ENCODE measurements at places on chromosomes 16 and 17. TPM values are rescaled to one million over a fixed set of nuclear protein-coding genes. Genes with fewer than 3 reads are reported as not detected.

DNA sequence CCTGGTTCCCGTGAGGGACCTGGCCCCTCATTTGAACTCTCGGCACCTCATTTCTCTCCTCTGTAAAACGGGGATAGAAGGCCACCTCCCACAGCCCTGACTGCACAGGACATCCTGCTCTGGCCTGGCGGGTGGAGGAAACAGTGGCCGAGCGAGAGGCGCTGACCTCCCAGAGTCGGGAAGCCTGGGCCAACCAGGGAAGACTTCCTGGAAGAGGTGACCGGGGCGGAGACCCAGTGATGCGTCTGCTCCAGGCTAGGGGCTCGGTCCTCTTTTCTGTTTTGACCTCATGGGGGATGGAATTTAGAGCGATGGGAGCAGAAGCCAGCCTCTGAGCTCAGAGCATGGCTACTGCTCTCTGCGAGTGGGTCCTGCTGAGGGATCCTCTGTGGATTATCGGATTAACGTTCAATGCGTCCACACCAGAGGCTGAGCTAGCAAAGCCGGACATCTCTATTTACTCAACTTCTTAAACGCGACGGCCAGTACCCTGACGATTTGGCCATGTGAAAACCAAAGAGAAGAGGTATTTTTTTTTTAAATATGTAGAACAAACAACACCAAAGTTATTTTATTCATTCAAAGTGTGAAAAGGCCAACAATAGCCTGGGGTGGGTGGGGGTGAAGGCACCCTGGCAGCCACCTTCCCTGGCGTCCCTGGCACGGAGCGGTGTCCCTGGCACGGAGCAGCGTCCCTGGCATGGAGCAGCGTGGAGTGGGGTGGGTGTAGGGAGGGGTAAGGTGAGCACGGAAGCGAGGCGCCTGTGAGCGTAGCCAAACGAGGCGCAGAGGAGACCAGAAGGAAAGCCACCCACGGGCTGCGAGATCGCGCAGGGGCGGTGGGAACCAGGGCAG, 9.2 kb upstream of the MSLN start:
- DNase-seq: no peak

- DNase-seq: no peak
Observed at GRCh38 chr17:77618173-77618572, 340.3 kb upstream of the TNRC6C start.

- no peak for DNase-seq
Observed at GRCh38 chr17:79631640-79632431, 21.0 kb upstream of the RBFOX3 start.

GRCh38 chr16:19001788-19002187, 18.1 kb downstream of the TMC7 start:
- DNase-seq: peak; percentile 99

DNA sequence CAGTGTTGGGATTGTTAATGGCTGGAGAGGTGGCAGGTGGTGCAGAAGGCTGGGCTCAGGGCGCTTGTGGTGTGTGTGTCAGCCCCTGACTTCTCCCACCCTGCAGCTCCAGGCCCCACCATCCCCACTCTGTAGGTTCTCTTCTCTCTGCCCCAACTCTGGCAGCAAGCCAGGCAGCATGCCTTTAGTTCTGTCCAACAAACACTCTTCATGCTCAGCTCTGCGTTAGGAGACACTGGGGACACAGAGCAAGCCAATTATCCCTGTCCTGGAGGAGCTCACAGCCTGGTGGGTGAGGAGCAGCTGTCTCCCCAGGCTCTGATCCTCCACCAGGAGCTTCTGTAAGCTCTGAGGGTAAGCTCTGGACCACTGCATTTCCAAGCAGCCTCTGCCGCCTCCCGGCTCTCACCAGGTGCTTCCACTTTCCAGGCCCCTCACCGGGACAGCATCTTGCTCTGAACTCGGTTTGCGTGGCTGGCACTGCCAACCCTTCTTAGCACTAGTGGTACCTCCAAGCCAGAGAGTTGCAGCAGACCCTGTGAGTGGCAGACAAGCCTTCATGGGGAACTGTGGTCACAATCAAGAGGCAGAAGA, 34.3 kb upstream of the WSCD1 start:
- DNase-seq: no peak

- peak; percentile 92 for DNase-seq
Observed at GRCh38 chr16:46859719-46860152, 24.4 kb upstream of the GPT2 start.

DNA sequence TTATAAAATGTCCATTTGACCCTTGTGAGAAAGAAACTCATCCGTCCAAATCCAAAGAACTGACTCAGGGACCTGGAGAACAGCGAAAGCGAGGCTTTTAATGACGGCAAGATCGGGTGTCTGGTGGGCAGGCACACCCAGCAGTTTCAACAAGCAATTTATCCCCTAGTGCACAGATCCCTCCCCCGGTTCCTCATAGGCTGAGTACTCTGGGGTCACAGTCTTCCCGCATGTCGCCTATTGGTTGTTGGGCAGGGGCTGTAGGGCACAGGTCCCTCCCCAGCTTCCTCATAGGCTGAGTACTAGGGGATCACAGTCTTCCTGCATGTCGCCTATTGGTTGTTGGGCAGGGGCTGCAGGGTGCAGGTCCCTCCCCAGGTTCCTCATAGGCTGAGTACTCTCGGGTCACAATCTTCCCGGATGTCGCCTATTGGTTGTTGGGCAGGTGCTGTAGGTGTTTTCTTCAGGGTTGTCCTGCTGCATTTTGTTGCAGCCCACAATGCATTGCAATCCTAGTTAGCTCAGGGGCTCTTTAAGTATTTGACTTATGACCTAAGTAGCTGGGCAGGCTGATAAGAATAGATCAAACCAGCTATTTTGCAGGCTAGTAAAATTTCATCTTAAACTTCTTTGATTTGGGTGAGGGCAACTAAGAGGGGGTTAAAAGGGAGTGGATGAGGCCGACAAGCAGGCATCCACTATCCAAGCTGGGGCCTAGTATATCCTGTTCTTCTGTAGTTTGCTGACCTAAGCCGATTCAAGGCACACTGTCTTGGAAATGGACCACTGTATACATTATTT, 3.6 kb upstream of the UTS2R start:
- peak; percentile 41 for DNase-seq

GRCh38 chr17:42167807-42168206, 13.0 kb upstream of the RAB5C start:
- no peak for DNase-seq

- DNase-seq: no peak
Observed at GRCh38 chr17:35864853-35865252, 3.8 kb downstream of the HEATR9 start.

DNA sequence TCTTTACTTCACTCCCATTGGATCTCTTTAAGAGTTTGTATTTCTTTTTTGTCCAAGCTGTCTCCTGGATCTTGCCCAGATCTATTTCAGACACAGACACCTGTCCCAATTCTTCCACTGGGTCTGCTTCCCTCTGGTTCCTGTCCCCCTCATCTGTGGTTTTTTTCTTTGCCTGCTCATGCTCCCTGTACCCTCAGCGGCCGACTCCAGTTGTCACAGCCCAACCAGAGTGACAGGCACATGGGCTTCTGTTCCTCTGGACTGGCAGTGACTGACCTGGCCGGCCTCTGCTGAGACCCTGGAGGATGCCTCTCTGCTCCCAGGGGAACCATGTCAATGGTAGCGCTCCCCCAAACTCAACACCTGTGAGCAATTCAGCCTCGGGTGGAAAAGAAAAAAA, 142.6 kb downstream of the WSCD1 start:
- DNase-seq: no peak

DNA sequence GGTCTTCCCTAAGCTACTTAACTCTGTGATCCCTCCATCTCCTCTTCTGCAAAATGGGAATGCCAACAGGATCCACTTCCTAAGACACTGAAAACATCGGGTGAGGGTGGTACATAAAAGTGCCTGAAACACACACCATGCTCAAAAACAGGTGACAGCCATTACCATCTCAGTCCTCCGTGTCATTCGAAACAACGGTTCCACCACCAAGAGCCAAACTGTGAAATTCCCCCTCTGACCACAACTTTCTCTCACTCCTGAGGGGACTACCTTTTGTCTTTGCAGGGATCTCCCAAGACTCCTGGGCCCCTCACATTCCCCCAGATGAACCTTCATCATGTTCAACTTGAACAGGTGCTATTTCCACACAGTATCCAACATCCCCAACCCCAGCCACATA, 37.0 kb downstream of the NUBP1 start:
- DNase-seq: no peak

- no peak for DNase-seq
Observed at GRCh38 chr17:30251931-30252330, 16.4 kb upstream of the SLC6A4 start.

DNA sequence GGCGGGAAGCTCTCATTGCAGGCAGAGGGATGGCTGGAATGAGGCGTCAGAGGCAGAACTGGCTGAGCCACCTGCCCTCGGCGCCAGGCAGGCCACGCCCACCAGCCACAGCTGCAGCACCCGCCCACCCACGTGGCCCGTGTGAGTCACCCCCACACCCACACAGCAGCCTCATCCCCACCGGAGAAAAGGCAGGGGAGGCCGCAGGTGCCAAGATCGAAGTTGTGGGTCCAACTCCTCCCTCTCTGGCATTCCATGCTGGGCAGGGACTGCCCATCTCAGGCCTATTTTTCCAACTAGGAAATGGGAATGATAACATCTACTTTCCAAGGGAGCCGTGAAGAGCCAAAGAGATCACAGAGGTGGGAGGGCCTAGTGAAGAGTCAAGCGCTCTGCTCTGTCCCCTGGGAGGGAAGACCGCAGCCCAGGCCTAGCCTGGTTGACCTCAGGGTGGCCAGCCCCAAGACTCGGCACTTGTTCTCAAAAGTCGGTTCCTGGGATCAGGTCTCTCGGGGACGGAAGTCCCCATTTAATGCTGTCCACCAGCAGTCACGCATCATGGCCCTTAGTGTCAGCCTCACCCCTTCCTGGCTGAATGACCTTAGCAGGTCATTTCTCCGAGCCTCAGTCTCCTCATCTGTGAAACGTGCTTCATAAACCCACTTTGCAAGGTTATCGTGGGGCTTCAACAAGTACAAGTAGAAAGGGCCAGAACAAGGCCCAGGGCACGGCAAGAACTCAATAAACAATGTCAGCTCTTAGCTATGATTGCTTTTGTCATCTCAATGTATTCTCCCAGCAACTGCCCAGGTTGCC, at the start of gene TRPV3:
TRPV3 (minus strand) TSS at position 45 of the 816 bp plus-strand sequence. CDS start 2,962 bp downstream, outside the sequence.
- DNase-seq: peak; percentile 38

DNA sequence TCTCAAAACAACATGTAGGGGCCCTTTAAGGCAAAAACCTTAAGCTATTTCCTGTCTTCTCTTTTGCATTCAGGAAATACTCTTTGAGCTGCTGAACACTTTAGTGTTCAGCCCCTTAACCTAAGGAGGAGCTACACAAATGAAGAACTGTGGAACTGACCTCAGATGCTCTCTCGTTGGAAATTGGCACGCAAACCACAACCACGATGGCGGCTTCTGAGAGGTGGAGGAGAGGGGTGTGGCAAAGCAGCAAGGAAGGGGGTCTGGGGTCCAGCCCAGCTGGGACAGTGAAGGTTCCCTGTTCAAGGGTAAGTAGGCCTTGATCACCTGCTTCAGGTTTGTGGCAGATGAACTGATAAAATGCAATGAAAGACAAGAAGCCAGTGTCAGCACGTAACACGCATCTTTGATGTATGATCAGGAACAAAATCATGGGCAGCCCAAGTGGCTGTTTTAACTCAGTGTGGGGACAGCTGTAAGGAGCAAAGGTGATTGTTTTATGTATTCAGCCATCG, 291.6 kb upstream of the TNRC6C start:
- no peak for DNase-seq

GRCh38 chr17:81438007-81438659, 42.9 kb downstream of the BAHCC1 start:
- no peak for DNase-seq

DNA sequence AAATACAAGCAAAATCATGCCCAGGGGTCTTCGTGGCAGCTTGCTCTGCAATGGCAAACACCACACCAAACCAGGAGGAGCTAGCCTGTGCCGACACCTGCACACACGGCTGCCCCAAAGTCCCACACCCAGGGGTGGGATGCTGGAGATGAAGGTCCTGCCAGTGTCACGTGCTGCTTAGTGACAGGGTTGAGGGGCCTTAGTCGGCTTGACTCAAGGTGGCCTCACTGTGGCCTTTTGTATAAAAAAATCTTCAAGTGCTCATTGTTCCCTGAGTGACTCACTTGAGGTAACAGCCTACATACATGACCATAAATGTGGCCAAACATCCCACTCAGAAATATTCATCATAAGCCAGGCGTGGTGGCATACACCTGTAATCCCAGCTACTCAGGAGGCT, 7.3 kb downstream of the TRIM65 start:
- DNase-seq: no peak

- DNase-seq: no peak
Observed at GRCh38 chr17:81537343-81537855, 9.2 kb downstream of the FSCN2 start.

- DNase-seq: no peak
Observed at GRCh38 chr16:13571036-13571435, 348.9 kb upstream of the ERCC4 start.

GRCh38 chr16:57134982-57135381, 42.6 kb downstream of the CPNE2 start:
- DNase-seq: no peak

DNA sequence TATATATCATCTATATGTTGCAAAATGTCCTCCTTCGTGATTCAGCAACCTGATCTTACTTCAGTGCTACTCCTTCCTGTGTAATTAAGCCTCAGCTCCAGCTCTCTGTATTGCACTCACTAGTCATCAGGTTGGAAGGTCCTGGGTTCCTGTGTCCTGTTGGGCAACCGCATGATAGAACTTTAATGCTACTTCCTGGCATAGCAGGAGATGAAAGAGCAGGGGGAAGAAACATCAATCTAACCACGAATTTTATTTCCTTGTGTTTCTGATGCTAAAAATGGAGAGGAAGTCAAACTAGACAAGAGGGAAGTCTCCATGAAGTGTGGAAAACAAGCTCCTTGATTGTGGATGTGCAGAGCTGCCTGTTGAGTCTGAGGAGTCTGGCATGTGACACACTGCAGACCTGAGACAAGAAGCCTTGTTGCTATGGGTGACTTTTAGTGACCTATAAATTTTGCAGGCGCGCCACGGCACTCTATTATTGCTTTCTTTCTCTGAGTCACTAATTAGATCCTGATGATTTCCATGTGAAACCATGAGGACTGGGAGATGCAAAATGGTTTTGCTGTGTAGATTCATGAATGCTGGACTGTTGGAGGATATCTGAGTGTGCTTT, 25.6 kb downstream of the IGSF6 start:
- peak; percentile 92 for DNase-seq

DNA sequence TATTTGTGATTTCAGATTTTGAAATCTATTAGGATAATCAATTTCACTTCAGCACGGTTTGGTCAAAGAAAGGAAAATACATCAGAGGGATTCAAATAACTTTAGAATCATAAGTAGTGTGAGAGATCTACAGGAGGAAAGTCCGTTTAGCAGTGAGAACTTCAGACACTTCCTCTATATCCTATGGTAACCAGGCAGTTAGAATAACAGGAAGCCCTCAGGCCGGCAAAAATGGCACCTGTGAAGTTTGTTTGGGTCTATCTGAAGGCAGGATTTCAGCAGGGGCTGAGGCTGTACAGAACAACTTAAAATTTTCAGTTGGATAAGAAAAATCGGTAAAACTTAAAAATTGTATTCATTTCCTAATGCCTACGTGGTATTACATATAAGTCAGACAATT, 24.9 kb downstream of the KCNJ16 start:
- no peak for DNase-seq

ASB16 gene
- total RNA-seq: not detected

ABCA5 gene
- total RNA-seq: 7.3 TPM

CIBAR2 gene
- not detected for total RNA-seq

HS3ST3A1 gene
- 14.9 TPM for total RNA-seq

TGFB1I1 gene
- total RNA-seq: 27.5 TPM
